ENCODE measurements at places on chromosomes 2 and 18.

- no peak for DNase-seq
Measured at GRCh38 chr2:50509852-50510251, 522.1 kb downstream of the NRXN1 start.

DNA sequence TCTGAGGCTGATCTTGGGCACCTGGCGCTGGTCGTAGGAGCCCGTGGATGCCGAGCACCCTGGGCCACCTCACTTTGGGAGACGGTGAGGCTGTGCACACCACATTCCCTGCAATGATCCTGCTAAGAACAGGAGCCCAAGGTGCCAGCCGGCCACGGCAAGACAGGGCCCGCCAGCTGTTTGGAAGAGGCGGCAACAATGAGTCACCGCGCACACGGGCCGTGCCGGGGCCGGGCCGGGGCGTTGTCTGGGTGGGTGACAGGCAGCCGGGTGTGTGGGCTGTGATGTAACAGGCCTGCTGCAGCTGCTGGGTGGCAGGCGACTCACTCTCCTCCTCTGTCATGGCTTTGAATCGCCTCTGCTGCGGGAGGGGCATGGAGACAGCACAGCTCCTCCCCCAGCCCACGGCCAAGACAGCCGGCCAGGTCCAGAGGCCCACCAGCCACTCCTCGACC, 49.7 kb upstream of the ODC1 start:
- DNase-seq: peak; percentile 99

DNA sequence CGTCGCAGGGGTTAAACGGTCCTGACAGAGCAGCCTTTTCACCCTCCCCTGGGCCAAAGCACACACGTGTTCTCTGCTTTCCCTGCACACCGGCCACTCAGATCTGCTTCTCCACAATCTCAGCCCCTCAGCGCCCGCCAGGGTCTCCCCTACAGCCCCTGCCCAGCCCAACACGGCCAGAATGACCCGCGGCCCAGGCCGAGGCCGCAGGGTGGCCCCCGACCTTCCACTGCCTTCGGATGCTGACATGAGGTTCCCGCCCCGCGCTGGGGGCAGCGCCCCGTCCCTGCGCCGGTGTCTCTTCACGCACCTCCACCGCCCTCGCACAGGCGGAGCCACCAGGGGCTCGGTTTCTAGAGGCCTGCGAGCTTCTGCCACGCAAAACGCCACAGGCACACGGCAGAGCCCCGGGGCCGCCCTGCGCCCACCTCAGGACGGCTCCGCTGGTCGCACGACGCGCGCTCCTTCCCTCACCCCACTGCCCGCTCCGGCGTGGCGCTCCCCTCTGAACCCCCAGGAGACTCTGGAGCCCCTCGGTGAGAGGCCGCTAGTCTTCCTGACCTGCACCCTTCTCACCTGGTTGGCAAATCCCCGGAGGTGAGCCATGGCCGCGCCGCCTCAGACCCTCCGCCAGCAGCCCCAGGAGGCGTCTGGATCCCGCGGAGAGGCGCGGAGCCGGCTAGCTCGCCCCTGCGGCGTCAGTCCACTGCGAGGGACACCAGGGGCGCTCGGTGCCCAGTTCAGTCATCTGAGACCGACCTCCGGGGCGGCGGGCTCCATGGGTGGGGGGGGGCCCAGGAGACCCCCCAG, 749 bp downstream of the STK25 start:
- peak; percentile 79 for DNase-seq

GRCh38 chr2:65388051-65388531, 44.3 kb downstream of the SPRED2 start:
- no peak for DNase-seq

DNA sequence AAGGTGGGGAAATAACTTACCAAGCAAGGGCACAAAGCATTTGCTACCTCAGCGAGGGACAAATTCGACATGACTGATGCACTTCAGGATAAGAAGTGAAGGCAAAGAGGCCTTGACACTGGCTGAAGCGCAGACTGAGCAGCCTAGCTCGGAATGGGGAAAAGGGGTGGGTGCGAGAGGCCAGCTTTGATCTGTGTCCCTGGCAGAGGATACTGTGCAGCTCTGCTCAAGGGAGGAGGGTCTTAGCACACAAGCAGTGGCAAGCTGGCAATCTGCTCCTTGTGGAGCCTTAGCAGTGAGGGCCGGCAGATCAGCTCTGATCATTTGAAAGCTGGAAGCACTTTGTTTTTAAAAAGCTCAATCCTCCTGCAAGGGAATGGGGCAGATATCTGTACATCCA, 222.3 kb downstream of the ZBTB7C start:
- DNase-seq: no peak

- DNase-seq: no peak
Measured at GRCh38 chr2:183259921-183260320, 135.7 kb downstream of the NUP35 start.

- no peak for DNase-seq
Measured at GRCh38 chr18:58492891-58493469, 135.9 kb downstream of the ALPK2 start.

GRCh38 chr2:207830778-207831438, 61.2 kb upstream of the FZD5 start:
- no peak for DNase-seq

DNA sequence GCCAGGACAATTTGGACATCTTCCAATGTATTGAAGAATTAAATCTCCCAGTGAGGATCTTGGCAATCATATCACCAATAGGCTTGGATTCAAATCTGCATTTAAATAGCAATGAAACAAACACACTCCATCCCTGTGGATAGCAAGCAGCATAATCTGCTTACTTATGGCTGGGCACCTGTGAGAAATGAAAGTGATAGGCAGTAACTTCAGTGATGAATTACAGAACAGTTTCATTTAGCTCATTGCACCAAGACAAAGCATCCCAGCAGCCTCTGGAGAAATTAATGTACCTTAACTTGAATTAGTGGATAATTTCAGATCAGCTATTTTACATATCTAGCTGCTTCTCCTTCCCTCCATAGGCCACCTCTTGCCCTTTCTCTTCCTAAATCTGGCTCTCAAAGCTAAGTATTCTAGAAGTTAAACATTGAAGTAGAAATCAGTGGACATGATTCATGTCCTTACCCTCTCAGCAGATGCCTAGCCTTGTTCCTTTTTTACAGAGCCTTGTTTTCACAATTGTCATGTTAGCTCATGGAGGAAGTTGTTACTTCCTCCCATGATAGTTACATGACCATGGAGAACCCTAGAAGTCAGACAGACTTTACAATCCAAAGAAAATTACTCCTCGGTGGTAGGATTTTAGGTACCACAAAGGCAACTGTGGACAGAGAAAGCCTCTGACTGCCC, 88.5 kb upstream of the TACR1 start:
- no peak for DNase-seq

All from urothelium cell line (cell line).